Stimulated activated CD8-positive, alpha-beta memory T cell treated with anti-CD3 and anti-CD28 coated beads, Interleukin-4, amount 100 ng/mL, for 1 hour (primary cell): ENCODE measurements at places on chromosomes 4 and X.

GRCh38 chr4:39637586-39638353 is 895 bp downstream of the SMIM14 start:
- DNase-seq = no peak

- no peak for DNase-seq
Measured at GRCh38 chrX:133254666-133255065, 36.5 kb upstream of the TFDP3 start.

- DNase-seq = no peak
Measured at GRCh38 chrX:1323315-1323714, 13.3 kb upstream of the IL3RA start.

DNA sequence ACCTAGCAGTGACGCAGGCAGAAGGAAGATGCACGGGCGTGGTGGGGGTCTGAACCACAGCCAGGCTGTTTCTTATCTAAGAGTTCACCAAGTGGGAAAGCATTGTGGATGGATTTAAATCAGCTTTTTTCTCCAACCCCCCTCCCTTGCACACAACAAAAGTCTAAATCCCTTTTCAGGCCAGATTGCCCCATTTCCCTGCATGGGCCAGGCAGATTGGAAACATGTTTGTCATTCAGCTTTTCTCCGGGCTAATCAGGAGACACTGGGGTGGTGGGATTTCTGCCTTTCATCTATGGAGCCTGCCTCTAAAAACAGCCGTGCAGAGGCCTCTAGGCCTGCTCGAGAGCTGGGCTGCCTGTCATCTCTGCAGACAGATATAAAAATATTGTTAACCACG is 166.3 kb upstream of the LEF1 start:
- no peak for DNase-seq

DNA sequence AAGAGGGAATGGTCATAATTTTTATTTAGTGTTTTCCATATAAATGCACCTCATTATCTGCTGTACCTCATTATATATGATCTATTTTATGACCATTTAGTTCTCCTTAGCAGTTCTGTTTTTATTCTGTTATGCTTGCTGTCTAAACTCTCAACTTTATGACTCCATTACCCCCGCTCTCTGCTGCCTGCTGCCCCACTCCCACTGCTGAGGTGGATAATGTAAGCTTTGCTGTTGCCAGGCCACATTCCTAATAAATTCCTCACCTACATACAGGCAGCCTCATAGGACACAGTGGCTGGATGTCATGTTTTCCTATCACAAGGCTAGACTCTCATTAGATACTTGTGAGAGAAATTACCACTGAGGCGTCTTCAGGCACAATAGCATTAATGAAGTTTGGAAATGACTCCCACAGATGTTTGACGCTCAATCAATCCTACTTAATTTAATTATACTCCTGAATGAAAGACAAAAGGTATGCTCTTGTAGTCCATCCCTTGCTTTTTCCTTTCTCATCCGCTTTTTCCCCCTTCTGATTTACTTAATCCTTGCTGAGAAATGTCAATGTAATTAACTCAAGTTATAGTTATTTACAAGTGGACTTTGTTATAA is 497.5 kb upstream of the IGFBP7 start:
- DNase-seq = no peak

GRCh38 chrX:151676196-151676595 is 19.1 kb upstream of the PRRG3 start:
- no peak for DNase-seq

- no peak for DNase-seq
Measured at GRCh38 chrX:44621078-44621477, 78.4 kb upstream of the FUNDC1 start.

DNA sequence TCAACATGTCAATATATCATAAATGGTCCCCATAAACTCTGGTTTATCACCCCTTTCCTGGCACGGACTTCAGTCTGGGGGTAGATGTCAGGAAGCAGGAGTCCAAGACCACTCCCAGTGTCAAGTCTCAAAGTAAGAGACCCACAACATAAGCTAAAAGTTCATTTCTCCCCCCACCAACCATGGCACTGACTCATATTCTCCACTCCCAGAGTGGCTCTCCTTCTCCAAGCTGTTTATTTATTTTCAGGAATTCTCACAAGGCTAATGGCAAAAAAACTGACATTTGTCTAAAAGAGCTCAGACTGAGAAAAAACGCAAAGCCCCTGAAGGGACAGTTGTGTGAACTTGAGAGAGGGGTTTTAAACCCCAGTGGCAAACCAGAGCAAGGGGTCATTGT is 217.0 kb downstream of the RAB28 start:
- DNase-seq = no peak

- no peak for DNase-seq
Measured at GRCh38 chrX:85391185-85391877, 11.9 kb upstream of the POF1B start.

DNA sequence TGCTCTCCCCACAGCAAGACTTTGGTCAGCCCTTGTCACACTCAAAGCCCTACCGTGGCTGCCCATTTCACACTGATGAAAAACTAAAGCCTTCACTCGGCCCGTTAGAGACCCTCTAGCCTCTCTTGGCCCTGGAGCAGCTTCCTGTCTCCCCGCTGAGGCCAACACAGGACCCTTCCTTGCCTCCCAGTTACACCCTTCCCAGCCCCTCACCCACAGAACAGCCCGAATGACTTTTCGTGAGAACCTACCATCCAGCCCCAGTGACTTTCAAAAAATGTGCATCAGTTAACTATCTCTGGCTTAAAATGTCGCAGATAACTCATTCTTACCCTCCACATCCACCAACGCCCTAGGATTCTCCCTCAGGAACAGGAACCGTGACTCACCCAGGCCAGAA is 756 bp upstream of the TAF9B start:
- no peak for DNase-seq

- DNase-seq = no peak
Measured at GRCh38 chrX:20456971-20457370, 190.3 kb upstream of the RPS6KA3 start.

DNA sequence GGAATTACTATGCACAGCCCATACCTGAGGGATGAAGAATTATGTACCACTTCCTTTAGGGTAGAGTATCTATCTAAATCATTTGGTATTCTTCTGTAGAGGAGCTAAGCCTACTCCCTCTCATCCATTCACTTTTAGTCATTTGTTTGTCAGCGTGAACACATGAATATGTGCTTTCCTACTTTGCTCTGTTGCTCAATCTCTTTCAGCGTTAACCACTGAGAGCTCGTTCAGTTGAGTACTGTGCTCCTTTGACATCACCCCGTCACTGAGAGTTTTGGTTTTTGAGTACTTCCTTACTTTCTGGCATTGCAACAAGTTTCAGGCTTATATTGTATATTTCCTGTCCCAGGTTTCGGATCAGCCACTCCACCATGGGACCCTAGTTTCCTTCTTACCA is 700.6 kb downstream of the NLGN4X start:
- DNase-seq = no peak

DNA sequence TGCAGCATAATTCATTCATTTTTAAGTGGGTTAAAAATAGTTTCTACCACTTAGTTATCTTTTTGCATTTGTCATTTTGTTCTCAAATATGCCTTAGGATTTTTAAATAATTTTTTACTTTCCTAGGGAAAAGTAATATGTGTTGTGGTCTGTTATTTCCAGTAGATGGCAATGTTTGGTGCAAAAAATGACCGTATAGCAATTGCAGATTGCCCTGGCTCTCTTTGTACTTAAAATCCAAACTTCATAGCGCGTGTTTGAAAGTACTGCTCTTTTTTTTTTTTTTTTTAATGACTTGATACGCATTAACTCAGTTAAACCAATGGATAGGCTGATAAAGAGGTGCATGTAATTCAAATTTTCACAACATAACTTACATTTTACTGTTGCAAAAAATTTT is 74.4 kb upstream of the RBMX start:
- DNase-seq = no peak

- no peak for DNase-seq
Measured at GRCh38 chrX:30654989-30655607, 1.9 kb downstream of the GK start.

DNA sequence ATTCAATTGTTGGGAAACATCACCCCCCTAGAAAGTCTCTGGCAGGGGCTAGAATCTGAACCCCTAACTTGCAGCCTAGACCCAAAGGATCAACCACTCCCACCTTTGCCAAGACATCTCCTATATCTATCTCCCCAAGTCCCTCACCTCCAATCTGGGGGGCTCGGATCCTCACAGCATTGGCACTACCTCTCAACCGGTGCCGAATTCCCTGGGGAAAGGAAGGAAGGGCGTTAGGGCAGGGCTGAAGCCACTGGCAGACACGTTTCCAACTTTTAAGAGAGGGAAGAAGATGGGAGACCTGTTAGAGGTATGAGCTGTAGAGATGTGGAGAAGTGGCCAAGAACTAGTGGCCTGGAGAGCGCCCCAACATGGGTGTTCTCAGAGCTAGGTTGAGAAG is 2.7 kb downstream of the TIMM17B start:
- no peak for DNase-seq

GRCh38 chr4:84915396-84915780 is 51.1 kb downstream of the WDFY3 start:
- no peak for DNase-seq

DNA sequence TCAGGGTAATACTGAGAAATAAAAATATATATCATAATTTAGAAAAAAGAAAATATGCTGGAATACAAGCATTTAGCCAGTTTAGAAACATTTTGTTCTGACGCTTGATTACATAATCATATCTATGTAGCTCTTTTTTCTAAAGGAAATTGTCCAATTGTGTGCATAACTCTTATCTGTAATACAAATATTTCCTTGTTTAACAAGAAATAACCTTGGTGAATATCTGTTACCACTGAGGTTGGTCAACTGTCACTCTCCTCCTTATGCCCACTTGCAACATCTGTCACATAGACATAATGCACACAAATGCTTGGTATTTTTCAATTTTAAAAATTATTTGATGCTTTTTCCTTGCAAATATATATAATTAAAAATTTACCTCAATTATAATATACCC is 609.7 kb downstream of the TLL1 start:
- DNase-seq = no peak

DNA sequence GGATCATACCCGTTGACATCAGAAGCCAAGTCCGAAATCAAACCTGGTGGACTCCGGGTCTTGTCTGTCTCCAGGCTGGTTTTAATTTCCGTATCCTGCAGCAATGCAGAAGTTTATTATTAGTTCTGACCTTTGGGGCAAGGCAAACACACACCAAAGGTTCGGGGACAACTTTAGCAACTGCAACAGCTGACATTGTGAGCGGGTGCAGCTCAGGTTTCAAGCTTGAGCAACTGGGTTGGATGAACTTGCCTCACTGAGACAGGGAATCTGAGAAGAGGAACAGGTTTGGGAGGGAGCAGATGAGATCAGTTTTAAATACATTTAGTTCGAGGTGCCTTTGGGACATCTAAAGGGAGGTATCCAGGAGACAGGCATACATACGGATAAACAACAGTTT is 110.7 kb downstream of the GNL3L start:
- DNase-seq = no peak

- DNase-seq = no peak
Measured at GRCh38 chr4:1863297-1864033, 7.5 kb upstream of the LETM1 start.

- no peak for DNase-seq
Measured at GRCh38 chrX:2159861-2160260, 340.9 kb downstream of the DHRSX start.

DNA sequence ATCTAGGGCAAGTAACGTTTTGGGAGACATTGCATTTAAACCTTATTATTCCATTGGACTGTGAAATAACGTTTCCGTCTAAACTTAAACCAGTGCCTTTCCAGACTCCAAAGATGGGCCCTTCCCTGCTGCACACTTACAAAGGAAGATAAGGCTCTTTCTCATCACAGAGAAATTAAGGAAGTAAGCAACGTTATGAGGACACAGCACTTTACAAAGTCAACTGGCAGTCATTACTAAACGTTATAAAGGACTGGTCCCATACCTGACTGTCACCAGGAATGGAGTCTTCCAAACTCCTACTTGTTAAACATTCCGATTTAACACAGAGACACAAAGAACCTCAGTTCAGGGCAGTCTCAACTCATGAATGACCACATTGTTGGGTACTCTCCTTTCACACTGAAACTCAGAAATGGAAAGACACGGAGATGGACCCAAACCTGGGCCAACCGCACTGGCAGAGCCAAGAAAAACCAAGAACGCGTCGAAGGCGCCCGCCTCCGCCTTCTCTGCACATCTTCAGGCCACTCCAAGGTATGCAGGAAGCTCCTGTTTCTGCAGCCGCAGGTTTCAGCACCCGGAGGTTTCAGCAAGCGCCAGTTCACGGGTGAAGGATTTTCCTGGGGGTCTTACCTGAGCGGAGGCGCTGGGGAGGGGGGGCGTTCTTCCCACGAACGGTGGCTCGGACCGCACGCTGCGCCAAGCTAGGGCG is 670 bp downstream of the PAPSS1 start:
- DNase-seq = no peak

DNA sequence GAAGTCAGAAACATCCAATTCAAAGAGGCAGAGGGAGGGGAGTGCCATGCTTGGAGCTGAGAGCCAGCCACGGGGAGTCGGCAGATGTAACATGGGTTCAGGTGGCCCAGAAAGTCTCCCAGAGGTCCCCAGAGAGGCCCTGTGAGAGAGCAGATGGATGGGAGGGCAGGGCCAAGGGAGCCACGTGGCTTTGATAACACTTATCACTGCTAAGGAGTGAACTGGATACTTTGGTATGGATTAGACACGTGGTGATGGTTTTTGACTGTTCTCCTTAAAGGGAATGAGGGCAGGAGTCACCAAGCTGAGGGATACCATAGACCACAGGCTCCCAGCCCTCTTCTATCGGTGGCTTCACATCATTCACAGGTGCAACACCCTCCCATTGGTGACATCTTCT is 13.7 kb downstream of the CCKAR start:
- no peak for DNase-seq

GRCh38 chrX:48827654-48827968 is 1.3 kb downstream of the ERAS start:
- DNase-seq = no peak

GRCh38 chrX:150623583-150623982 is 55.2 kb downstream of the MTM1 start:
- DNase-seq = no peak

GRCh38 chrX:10102046-10102704 is 54.6 kb upstream of the CLCN4 start:
- DNase-seq = no peak

DNA sequence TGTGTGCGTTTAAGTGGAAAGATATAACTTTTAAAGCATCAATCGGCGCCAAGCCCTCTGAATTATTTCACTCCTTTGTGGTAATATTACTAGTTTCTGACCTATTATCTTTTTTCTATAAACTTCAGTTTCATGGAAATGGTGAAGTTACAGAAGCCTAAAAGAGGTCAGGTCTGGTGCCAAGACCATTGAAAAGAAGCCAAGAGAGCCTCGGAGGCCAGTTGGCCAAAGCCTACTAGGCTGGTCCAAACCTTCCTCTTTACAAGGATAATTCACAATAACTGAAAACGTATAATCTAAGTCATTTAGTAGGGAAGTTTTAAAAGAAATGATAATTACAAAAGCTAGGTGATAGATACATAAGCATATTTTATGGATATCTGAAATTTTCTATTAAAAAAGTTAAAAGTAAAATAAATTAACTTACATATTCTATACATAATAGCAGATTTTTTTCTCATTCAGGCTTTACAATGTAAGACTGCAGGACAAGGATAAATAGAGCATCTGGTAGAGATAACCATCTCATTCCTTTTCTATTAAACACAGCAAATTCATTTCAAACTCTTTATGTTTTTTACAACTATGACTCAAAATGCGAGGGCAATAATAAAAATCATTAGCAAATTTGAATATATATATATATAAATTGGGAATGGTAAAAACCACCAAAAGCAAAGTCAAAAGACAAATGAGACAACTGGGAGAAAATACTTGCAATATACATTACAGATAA is 49.2 kb downstream of the WDFY3 start:
- no peak for DNase-seq
